ENCODE measurements at places on chromosomes 5 and 9.

DNA sequence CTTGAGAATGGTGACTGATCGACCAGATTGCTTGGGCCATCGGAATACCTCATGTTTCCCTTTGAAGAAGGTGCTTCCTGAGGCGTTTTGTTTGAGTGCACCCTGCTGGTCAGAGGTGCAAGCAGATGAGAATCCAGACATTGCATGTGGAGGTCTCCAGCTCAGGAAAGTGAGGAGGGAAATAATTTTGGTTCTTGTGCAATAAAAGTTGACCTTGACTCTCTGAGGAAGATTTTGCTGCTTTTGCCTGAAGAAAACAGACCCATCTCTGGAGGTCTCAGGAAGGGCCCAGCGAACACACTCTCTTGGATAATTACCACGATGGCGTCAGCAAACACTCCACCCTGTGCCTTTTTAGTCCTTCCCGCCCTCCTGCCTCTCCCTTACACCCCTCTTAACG is 69.7 kb downstream of the GRAMD2B start:
- DNase-seq: no peak

DNA sequence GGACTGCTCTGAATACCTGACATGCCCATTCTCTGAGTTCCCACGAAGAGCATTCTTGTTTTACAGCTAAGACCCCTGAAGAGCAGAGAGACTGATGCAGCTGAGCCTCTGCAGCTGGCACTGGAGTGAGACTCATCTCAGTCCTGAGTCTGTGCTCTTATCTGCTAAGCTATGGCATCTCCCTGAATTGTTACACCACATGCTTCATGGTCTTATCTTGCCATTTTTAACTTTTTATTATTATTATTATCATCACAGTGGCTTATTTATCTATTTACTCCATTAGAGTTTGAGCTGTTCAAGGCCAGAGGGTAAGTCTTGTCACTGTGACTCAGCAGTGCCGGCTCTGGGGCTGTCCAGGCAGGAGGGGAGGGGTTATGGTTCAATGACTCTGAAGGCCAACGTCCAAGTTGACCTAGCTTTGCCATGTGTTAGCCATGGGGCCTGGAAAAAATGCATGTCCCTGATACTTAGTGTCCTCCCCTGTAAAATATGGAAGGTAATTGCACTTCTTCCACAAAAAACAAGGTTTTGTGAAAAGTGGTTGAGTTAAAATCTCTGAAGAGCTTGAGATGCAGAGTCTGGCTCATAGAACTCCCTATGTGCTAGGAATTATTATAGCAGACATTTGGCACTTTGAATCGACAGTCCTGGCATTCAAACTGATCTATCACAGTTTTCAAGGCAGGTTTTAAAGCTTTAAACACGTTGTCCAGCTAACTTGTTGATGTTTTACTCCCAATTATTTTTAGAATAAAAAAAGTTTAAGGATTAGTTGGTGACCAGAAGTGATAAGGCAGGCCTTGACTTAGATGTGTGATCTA is 94.6 kb downstream of the ALDH1A1 start:
- no peak for DNase-seq

GRCh38 chr5:143759396-143760130 is 52.4 kb upstream of the HMHB1 start:
- DNase-seq: no peak

DNA sequence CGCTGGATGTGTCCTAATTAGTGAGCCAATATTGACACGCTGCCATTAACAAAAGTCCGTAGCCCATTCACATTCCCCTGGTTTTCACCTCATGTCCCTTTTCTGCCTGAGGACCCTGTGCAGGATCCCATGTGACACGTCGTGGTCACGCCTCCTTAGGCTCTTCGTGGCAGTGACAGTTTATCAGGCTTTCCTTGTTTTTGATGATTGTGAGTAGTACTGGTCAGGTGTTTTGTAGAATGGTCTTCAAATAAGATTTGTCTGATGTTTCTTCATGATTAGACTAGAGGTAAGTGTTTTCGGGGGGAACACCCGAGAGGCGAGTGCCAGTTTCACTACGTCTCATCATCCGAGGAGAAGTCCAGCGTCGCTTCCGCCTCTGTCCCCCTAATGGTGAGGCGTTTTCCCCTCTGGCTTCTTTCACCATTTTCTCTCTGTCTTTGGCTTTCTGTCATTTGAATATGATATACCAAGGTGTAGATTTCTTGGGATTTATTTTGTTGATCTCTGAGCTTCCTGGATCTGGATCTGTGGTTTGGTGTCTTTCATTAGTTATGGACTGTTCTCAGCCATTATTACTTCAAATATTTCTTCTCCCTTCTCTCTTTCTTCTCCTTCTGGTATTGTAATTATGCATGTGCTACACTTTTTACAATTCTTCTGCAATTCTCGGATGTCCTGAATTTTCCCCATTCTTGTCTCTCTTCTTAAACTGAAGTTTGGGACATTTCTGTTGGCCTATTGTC is 57.3 kb downstream of the TRIP13 start:
- no peak for DNase-seq

GRCh38 chr5:125559296-125559695 is 812.9 kb upstream of the ZNF608 start:
- no peak for DNase-seq

DNA sequence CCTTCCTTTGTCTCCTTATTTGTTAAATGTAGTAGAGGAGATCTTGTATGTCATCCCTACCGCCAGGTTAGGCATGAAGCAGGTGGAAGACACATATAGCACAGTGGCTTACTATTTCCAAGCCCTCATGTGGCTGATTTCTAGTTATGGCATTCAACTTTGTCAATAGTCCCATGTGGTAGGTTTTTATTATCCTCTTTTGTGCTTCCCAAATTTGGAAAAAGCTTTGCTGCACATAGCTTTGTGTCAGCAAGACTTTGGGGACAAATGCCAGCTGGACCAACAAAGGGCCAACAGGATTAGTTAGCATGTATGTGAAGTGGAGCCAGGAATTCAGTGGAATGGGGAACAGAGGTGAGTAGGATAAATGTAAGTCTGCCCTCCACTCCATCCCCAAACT is 276.3 kb downstream of the PSAT1 start:
- DNase-seq: no peak

Measured in activated naive CD4-positive, alpha-beta T cell treated with anti-CD3 and anti-CD28 coated beads, Interleukin-2, amount 50 U/mL, for 72 hours (primary cell).